ENCODE measurements at places on chromosomes 5 and 9. TPM values are rescaled to one million over a fixed set of nuclear protein-coding genes. Genes with fewer than 3 reads are reported as not detected.
A peak's percentile ranks its signal among the peaks of the same experiment; 100 is the strongest.

- no peaks in the 10 kb centered on the region for H3K36me3 ChIP-seq
- H3K4me3 ChIP-seq = no peak overlapping the region
- no peaks in the 10 kb centered on the region for H3K27me3 ChIP-seq
Observed at GRCh38 chr9:75683591-75683990, 206.9 kb upstream of the PCSK5 start.

GRCh38 chr5:128965011-128965637 lies at the start of gene SLC27A6:
Gene SLC27A6, plus strand, starts transcription at chr5:128965488. Its CDS starts 650 bp downstream, at chr5:128966138.
- H3K27me3 ChIP-seq = peaks cover 29% of the 10 kb centered on the region
- DNase-seq = peak; percentile 87

- peaks cover 14% of the 10 kb centered on the region for H3K27me3 ChIP-seq
- no peak overlapping the region for H3K4me3 ChIP-seq
- H3K36me3 ChIP-seq = no peaks in the 10 kb centered on the region
- no peaks in the 10 kb centered on the region for H3K4me1 ChIP-seq
- no peak for DNase-seq
Observed at GRCh38 chr9:124149992-124150391, 107.8 kb upstream of the NEK6 start.

DNA sequence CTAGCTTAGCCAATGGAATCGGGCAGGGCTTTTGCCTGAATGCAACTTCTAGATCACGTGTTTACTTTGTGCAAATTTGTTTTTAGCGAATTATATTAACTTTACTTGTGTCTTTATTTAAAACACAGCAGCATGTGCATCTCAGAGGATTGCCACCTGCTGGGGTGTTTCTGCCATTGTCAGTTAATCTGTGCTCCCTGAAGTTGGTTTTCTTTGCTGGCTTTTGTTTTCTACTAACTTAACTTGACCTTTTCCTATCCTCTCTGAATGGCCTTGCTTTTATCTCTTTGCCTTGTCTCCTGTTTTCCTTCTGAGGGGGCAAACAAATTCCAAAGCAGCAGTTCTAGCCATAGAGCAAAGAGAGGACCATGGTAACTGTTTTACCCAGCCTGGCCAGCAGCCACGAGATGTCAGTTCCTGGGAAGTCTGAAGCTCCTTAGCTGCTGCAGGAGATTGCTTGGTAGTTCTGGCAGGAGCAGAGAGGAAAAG lies 67.6 kb downstream of the ARHGEF28 start:
- peak; percentile 75 for DNase-seq
- H3K27me3 ChIP-seq = peaks cover 6% of the 10 kb centered on the region
- no peaks in the 10 kb centered on the region for H3K36me3 ChIP-seq
- no peak overlapping the region for H3K4me3 ChIP-seq
- no peak overlapping the region for H3K27ac ChIP-seq
- H3K4me1 ChIP-seq = peaks cover 23% of the 10 kb centered on the region

- peak; percentile 2 for DNase-seq
- H3K4me3 ChIP-seq = no peak overlapping the region
- no peaks in the 10 kb centered on the region for H3K36me3 ChIP-seq
- no peaks in the 10 kb centered on the region for H3K4me1 ChIP-seq
- peaks cover 21% of the 10 kb centered on the region for H3K27me3 ChIP-seq
- H3K27ac ChIP-seq = no peak overlapping the region
Observed at GRCh38 chr5:136034492-136034891, 5.7 kb downstream of the TGFBI start.

- no peak for DNase-seq
- H3K27ac ChIP-seq = no peak overlapping the region
- no peak overlapping the region for H3K4me3 ChIP-seq
- no peaks in the 10 kb centered on the region for H3K27me3 ChIP-seq
- H3K4me1 ChIP-seq = no peaks in the 10 kb centered on the region
Observed at GRCh38 chr5:14235872-14236271, 92.7 kb downstream of the TRIO start.

- peaks cover 10% of the 10 kb centered on the region for H3K36me3 ChIP-seq
- H3K27ac ChIP-seq = no peak overlapping the region
- DNase-seq = no peak
Observed at GRCh38 chr5:168390491-168390890, 95.8 kb upstream of the RARS1 start.

DNA sequence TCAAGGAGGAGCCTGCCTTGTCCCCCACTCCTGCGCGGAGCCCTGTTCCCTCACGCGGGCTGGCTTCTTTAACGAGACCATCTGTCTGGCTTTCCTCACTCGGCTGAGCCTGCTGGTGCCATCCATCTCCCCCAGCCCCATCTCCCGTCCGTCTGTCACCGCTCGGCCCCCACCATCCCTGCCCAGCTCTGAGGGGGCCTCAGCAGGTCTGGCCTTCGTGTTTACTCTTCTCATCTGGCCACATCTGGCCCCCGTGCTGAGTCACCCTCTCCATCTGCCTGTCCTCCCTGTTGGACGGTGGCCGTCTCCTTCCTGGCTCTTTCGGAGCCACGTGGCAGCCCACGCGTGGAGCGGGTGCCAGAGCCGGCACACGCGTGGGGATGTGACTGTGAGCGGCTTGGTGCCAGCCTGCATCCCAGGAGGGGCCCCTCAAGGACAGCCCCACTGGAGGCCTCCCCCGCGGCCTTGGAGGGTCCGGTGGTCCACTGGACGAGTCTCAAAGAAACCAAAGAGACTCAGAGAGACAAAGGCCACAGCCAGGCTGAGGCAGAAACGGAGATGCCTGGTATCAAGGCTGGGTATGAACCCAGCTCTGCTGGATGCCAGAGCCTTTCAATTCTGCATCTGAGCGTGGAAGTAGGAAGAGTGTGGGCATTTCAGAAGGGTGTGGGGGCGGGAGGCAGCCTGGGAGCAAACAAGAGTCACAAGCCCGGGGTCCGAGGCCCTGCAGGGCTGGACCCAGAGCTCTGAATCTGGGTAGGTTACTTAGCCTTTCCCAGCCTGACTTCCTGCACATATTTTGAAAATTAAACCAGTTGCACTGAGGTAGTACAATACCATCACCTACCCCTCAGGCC lies 76.7 kb upstream of the UNC5A start:
- no peaks in the 10 kb centered on the region for H3K4me1 ChIP-seq
- H3K4me3 ChIP-seq = no peak overlapping the region
- peak; percentile 32 for DNase-seq
- no peak overlapping the region for H3K27ac ChIP-seq

GRCh38 chr5:55601204-55601618 lies 66.4 kb upstream of the PLPP1 start:
- H3K4me1 ChIP-seq = no peaks in the 10 kb centered on the region
- H3K27me3 ChIP-seq = no peaks in the 10 kb centered on the region
- no peak overlapping the region for H3K27ac ChIP-seq
- no peaks in the 10 kb centered on the region for H3K36me3 ChIP-seq
- DNase-seq = no peak
- H3K4me3 ChIP-seq = no peak overlapping the region

GRCh38 chr5:80712919-80713318 lies 58.1 kb upstream of the DHFR start:
- no peak overlapping the region for H3K27ac ChIP-seq
- H3K36me3 ChIP-seq = peaks cover 35% of the 10 kb centered on the region
- no peaks in the 10 kb centered on the region for H3K4me1 ChIP-seq
- no peak overlapping the region for H3K4me3 ChIP-seq
- no peak for DNase-seq
- H3K27me3 ChIP-seq = no peaks in the 10 kb centered on the region

DNA sequence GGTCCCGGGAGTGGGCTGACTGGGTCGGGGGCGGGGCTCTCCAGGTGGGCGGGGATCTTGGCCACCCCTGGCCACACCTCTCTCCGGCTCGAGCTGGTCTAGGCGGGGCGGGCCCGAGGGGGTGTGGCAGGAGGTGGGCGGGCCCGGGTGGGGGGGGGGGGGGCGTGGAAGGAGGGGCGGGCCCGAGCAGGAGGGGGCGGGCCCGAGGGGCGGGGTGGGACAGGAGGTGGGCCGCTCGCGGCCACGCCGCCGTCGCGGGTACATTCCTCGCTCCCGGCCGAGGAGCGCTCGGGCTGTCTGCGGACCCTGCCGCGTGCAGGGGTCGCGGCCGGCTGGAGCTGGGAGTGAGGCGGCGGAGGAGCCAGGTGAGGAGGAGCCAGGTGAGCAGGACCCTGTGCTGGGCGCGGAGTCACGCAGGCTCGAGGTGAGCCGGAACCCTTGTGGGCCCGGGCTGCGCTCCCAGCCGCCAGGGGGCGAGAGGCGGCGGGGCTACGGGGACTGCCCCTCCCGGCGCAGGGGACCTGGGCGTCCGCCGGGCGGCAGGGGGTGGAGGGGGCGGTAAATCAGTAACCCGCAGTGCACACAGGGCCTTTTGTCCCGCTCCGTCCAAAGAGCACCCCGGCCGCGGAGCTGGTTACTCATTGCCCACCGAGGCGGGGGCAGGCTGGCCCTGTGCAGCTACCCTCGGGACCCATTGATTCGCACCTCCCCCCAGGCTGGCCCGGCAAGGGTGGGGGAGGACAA lies at the start of gene FGFR4:
FGFR4 (plus strand) TSS at position 262 of the 744 bp plus-strand sequence. CDS start 2,688 bp downstream, outside the sequence.
- H3K4me1 ChIP-seq = no peaks in the 10 kb centered on the region
- H3K27me3 ChIP-seq = no peaks in the 10 kb centered on the region
- H3K4me3 ChIP-seq = peak within 1 kb of the TSS; percentile 80
- H3K27ac ChIP-seq = peak within 1 kb of the TSS; percentile 38
- no peaks in the 10 kb centered on the region for H3K36me3 ChIP-seq
- peak; percentile 98 for DNase-seq

The P4HA2 gene
- 172 TPM for total RNA-seq

The PCDHGA3 gene
- total RNA-seq = not detected

The PHYHD1 gene
- total RNA-seq = 15.5 TPM

The IFNA2 gene
- not detected for total RNA-seq

Data from endodermal cell (in vitro differentiated cells).